ENCODE measurements at places on chromosomes 16 and 17.

GRCh38 chr17:68249354-68249765 is 1.5 kb downstream of the AMZ2 start:
- DNase-seq = no peak

DNA sequence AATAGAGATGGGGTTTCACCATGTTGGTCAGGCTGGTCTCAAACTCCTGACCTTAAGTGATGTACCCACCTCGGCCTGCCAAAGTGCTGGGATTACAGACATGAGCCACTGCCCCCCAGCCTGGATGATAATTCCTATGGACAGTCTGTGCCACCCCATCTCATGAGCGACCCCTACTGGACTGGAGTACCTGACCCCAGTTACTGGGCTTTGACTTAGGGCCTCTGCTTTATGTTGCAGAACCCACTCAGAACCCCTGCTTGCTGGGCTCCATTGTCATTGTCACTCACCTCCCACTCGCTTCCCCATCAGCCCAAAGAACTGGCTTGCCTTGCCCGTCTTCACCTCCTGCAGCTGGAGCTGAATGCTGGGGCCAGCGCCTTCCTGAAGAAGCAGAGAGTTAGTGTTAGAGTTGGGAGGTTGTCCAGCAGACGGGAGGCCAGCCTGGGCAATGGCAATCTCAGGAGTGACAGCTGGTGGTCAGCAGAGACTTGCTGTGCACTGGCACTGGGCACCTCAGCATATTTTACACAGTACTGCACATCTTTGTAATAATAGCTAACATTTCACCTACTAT is 4.0 kb downstream of the TAC4 start:
- no peak for DNase-seq

- DNase-seq = no peak
These were observed 1.5 kb upstream of the NHERF1 start for GRCh38 chr17:74746922-74747321.

DNA sequence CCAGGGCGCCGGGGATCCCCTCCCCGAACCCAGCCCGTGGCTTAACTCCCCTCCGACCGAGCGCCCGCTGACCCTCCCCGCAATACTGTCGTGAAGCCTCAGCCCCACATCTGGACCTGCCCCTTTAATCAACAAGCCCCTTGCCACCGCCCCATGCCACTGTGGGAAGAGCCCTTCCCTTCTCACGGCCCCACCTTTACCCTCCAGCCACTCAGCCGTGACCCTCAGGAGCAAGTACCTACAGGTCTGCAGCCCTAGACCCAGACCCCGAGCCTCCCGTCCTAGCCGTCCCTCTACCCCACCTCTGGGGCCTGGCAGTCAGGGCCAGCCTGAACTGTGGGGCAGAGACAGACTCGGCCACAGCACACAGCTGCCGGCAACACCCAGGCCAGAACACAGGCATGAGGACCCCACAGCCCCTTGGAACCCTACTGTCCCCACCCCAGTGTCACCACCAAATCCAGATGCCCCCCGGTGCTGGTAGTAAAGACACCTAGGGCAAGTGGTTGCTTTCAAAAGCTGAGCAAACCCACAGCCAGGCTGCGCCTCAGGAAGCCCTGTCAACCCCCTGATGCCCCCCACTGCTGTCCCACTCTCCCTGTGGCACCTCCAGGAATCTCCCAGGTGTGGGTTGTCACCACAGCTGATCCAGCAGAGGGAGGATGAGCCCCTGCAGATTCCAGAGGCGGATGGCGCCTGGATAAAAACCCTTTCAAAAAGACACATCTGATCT is 1.4 kb downstream of the NXPH3 start:
- DNase-seq = no peak

DNA sequence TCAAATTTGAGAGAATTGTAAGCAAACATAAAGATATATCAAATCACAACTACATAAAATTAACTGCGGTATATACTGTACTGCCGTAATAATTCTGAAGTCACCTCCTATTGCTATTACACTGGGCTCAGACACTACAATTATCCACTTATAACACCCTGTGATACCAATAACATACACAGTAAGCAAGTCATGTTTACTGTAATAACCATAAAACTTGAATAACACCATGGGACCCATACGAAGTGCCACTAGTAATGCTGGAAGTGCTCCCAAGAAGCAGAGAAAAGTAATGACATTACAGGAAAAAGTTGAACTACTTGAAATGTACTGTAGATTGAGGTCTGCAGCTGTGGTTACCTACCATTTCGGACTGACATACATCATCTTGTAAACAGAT is 24.0 kb downstream of the CMC2 start:
- no peak for DNase-seq

- no peak for DNase-seq
These were observed 17.4 kb downstream of the ARHGAP27 start for GRCh38 chr17:45414990-45415881.

- no peak for DNase-seq
These were observed 6.9 kb upstream of the EFTUD2 start for GRCh38 chr17:44906010-44906646.

DNA sequence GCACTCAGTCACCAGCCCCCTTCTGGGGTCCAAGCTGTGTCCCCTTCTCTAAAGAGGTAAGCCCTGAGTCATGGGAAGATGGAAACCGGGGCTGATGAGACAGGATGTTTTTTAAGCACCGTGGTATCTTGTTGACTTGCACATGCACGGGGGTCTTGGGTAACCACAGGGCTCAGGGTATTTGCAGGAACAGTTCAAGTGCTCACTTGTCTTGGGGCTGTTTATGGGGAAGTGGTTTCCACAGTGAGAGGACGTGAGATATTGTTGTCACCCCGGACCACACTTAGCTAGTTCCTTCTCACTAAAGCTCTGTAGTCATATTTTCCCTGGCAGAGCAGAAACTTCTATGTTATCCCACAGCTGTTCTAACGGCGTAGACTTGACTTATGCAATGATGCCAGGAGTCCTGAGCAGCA is 7.7 kb downstream of the CCL3L1 start:
- DNase-seq = no peak

DNA sequence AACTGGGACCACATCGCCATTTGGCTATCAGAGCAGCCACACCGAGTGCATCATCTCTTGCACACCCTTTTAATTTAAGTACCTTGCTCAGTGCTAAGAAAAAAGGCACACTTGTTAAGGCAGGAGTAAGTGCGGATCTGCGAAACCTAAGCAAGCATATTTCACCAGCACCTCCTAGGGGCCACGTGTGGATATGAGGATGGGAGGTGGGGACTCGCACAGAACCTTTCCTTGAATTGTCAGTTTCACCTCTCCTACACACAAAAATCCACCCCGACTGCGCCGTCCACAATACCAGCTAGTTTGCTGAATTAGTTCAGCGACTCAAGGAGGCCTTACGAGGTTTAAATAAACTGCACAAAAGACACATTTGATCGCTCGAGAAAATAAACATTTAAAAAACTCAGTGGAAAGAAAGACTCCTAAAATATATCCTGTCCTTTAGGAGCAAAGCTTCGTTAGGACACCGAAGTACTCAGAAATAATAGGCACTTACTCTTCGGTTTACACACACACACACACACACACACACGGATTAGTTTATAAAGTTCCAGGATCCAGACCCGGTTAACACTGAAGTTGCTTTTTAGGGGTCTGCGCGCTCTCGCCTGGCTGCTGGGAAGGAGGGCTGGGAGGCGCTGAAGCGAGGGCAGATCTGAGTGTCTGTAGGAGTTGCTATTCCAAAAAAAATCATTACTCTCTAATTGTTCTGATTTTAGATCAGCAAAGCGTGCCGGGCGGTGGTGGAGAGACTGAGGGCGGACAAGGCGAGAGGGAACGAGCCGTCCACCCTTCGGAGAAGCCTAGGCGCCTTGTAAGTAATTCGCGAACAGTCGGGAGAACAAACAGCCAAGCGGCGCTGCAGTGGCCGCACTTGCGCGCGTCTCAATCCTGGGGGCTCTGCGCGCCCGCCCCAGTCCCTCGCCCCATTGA is 1.0 kb upstream of the KCNJ2 start:
- DNase-seq = peak; percentile 67

- DNase-seq = no peak
These were observed 198.5 kb upstream of the HS3ST4 start for GRCh38 chr16:25493136-25493811.

- DNase-seq = no peak
These were observed 18.9 kb upstream of the HOXB9 start for GRCh38 chr17:48644910-48645557.

GRCh38 chr17:34671191-34671590 is 91.8 kb downstream of the TMEM132E start:
- no peak for DNase-seq

DNA sequence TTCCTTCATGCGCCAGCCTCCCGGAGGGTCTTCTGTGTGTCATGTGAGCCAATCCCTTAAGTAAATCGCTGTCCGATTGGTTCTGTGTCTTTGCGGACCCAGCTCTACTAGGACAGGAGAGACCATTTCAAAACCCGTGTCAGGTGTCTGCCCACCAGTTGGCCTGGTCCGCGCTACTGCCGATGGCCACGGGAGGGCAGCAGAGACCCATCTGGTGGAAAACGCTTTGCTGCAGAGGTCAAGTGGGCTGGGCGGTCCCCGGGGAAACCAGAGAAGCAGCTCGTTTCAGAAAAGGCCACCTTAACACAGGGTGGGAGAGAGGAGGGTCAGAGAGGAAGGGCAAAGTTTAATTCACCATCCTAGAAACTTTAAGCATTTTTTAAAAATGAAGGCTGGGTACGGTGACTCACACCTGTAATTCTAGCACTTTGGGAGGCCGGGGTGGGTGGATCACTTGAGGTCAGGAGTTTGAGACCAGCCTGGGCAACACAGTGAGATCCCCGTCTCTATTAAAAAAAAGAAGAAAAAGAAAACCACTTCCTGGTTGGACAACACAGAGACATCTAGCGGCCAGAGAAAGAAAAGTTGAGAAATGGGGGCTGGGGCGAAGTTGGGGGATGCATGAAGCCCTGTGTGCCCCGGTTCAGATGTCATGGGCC is 2.8 kb upstream of the CIBAR2 start:
- DNase-seq = peak; percentile 72

- DNase-seq = no peak
These were observed 165.3 kb downstream of the PARN start for GRCh38 chr16:14464796-14465195.

DNA sequence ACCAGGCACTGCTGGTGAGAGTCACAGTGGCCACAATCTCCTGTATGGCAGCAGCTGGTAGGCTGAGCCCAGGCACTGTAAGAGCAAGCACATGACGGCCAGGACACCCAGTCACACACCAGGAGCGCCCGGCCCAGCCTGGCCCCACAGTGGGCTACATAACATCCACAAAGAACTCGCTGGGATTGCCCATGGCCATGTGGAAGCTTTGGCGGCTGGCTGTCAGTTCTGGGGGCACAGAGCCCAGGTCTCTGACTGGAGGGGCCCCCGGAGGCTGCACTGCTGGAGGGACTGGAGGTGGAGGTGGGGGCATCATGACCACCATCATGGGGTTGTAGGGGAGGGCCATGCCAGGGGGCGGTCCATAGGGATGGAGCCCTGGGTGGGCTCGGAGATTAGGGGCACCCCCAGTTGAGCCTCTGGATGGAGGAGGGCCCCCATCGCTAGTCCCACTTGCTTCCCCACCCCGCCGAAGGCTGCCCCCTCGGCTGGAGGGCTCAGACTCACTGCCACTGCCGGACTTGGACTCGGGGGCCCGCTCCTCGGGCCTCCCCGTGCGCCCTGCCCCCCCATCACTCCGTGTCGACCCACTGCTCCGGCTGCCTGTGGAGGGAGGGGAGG is 6.1 kb downstream of the ACADVL start:
- no peak for DNase-seq

DNA sequence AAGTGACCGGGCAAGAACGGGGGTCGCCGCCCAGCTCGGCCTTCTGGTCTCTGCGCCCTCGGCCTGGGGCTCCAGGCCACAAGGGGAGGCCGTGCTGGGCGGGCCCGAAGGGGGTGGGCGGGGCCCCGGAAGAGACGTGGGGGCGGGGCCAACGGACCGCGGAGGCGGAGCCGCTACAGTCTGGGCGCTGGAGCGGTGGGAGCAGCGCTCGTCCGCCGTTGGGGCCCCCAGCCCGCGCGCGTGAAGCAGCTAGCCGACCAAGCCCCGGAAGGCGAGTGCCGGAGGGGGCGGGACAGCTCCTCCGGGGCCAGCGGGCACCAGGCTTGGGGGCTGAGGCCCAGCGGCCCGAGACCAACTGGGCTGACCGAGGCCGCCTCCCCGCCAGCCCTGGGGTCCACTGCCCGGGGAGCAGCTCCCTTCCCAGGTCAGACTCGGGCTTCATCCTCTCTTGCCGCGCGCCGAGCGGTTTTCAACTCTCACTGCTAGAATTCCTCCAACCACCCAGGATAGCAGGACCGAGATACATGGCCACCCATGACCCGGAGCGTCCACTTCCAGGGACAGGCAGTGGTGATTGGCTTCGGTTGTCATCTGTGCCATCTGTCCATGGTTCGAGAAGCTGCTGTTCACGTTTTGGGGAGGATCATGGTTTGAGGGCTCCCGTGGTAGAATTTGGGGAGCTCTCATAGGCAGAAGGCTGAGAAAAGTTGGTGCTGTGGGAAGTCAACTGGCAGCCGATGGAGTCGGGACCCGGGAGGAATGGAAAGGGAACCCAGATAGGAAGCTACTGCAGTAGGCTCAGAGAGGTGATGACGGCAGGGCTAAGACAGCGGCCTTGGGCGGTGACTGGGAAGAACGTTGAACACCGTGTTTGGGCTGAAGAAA is 44.6 kb upstream of the LCMT1 start:
- peak; percentile 64 for DNase-seq

- DNase-seq = no peak
These were observed 3.2 kb downstream of the PITPNA start for GRCh38 chr17:1559047-1560043.

DNA sequence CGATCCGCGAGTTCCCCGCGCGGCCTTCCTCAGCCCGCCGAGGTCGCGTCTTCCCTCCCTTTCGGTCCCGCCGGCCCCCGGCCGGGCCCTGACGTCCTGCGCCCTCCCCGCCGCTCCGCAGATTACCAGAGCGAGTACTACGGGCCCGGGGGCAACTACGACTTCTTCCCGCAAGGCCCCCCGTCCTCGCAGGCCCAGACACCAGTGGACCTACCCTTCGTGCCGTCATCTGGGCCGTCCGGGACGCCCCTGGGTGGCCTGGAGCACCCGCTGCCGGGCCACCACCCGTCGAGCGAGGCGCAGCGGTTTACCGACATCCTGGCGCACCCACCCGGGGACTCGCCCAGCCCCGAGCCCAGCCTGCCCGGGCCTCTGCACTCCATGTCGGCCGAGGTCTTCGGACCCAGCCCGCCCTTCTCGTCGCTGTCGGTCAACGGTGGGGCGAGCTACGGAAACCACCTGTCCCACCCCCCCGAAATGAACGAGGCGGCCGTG is 5.4 kb downstream of the LHX1 start:
- DNase-seq = no peak

- no peak for DNase-seq
These were observed 6.3 kb downstream of the UNC13D start for GRCh38 chr17:75837899-75838298.

Data from amygdala (tissue), 56 donors.